ENCODE measurements at places on chromosomes 12 and 14. TPM values are rescaled to one million over a fixed set of nuclear protein-coding genes. Genes with fewer than 3 reads are reported as not detected.
A peak's percentile ranks its signal among the peaks of the same experiment; 100 is the strongest.

TMEM132D gene
- total RNA-seq: not detected

DNA sequence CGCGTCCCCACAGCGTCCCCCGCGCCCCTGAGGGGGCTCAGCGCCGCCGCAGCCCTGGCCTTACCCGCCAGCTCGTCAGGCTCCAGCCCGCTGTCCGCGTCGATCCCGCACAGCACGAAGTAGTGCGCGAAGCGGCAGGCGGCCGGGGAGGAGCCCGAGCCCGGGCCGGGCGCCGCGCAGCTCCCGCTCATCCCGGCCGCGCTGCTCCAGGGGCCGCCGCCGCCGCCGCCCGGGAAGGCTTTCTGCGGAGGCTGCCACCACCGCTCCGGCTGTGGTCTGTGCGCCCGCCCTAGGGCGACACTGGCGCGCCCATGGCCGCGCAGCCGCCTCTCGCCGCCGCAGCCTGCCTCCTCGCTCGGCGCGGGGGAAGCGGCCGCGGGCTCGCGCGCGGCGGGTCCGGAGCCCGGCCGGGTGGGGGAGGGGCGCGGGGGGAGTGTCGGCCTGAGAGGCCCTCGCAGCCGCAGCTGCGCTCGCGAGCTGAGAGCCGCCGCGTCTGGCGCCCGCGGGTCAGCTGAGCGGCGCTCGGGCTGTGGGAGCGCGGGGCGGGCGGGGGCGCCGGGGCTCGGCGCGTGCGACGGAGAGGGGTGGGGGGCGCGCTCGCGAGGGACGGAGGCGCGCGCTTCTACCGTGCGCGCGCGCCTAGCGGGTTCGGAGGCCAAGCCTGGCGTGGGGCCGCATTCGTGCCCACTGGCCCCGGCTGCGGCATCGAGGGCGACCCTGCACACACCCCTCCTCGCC is at the start of gene DENND5B:
DENND5B (minus strand) TSS at position 495 of the 738 bp plus-strand sequence; CDS start at position 191, 304 bp downstream.
- peak; percentile 78 for DNase-seq
- peaks cover 17% of the 10 kb centered on the region for H3K27me3 ChIP-seq
- H3K27ac ChIP-seq: peak within 1 kb of the TSS; percentile 78
- peak within 1 kb of the TSS; percentile 98 for H3K4me3 ChIP-seq
- peaks cover 13% of the 10 kb centered on the region for H3K36me3 ChIP-seq

GRCh38 chr12:102642199-102642598 is 161.8 kb upstream of the IGF1 start:
- H3K4me3 ChIP-seq: no peak overlapping the region
- H3K27me3 ChIP-seq: no peaks in the 10 kb centered on the region
- no peak overlapping the region for H3K27ac ChIP-seq
- H3K4me1 ChIP-seq: no peaks in the 10 kb centered on the region
- H3K36me3 ChIP-seq: no peaks in the 10 kb centered on the region

GRCh38 chr12:57135527-57136326 is 7.4 kb downstream of the LRP1 start:
- no peak for DNase-seq
- H3K27me3 ChIP-seq: peaks cover 25% of the 10 kb centered on the region
- no peak overlapping the region for H3K27ac ChIP-seq
- H3K4me1 ChIP-seq: peaks cover 35% of the 10 kb centered on the region

- peaks cover 9% of the 10 kb centered on the region for H3K27me3 ChIP-seq
- peak overlapping the region; percentile 47 for H3K4me3 ChIP-seq
- no peak for DNase-seq
- H3K36me3 ChIP-seq: peaks cover 46% of the 10 kb centered on the region
Observed at GRCh38 chr12:131789638-131790037, 38.6 kb upstream of the MMP17 start.

LETMD1 gene
- total RNA-seq: 32.8 TPM

DNA sequence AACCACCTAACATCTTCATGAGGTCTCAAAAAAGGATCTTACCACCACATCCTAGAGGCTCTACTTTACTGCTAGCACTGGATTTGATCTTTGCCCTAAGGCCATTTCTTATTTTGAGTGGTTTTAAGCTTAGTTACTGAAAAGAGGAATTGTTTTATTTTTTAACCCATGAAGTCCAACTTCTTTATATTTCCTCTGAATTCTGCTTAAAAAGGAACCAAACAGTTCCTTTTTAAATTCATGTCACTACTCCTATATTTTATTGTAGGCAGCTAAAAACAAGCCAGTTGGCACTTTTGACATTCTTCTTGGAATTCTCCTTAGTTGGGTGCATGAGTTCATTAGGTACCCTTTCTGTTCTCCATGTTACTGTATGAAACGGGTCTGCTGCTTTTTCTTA is 76.4 kb downstream of the FGD4 start:
- peaks cover 19% of the 10 kb centered on the region for H3K36me3 ChIP-seq
- peaks cover 6% of the 10 kb centered on the region for H3K27me3 ChIP-seq
- H3K27ac ChIP-seq: no peak overlapping the region
- no peak for DNase-seq
- no peak overlapping the region for H3K4me3 ChIP-seq
- no peaks in the 10 kb centered on the region for H3K4me1 ChIP-seq

- peaks cover 27% of the 10 kb centered on the region for H3K27me3 ChIP-seq
- H3K4me1 ChIP-seq: no peaks in the 10 kb centered on the region
- peak overlapping the region; percentile 88 for H3K27ac ChIP-seq
- peaks cover 29% of the 10 kb centered on the region for H3K36me3 ChIP-seq
Observed at GRCh38 chr14:105700622-105701288, 174.4 kb downstream of the TMEM121 start.

DNA sequence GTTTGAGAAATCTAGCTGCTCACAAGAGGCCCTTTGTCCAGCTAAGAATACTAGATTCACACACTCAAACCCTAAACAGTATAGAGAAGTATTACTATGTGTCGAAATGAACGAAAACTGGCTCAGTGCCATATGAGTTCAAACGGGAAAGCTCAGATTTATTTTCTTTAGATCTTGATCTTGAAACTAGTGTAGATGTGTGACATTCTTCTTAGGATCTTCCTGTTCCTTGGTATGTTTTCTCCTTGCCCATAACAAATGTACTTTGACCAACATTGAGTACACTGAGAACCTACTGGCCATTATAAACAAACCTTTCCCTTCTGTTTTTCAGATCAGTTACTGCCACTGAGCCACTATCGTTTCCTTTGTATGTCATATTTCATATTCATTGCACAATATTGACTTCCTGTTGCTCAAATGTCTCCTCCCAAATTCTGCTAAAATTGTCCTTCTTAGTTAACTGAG is 21.3 kb downstream of the MYBPC1 start:
- H3K4me1 ChIP-seq: no peaks in the 10 kb centered on the region
- no peaks in the 10 kb centered on the region for H3K27me3 ChIP-seq
- H3K4me3 ChIP-seq: no peak overlapping the region
- no peaks in the 10 kb centered on the region for H3K36me3 ChIP-seq

DNA sequence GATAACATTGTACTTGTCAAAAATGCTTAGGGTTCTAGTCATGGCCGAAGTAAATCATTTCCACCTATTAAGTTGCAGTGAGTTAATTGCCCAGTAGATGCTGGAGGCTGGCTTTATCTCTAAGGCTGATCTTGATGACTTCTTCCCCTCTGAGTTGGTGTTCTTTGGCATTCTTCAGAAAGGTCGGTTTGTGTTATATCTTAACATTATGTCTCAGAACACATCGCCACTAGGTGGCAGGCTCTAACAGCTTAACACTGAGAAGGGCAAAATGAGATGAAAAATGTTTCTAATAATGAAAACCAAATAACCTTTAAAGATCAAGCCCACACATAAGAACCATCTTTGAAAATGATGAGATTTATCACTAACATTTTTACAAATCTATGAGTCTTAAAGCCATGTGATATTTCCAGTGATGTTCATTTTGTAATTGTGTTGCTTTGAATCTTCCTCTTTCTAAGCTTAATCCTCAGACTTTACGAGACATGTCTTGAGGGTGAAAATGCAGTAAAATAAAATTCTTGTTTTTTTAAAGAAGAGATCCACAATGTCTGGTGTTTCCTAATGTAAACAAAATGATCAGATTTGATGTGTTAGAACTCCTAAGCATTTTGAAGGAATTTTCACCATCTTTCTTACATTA is 28.6 kb downstream of the SUDS3 start:
- peak; percentile 62 for DNase-seq
- H3K4me3 ChIP-seq: no peak overlapping the region
- peaks cover 29% of the 10 kb centered on the region for H3K36me3 ChIP-seq

DNA sequence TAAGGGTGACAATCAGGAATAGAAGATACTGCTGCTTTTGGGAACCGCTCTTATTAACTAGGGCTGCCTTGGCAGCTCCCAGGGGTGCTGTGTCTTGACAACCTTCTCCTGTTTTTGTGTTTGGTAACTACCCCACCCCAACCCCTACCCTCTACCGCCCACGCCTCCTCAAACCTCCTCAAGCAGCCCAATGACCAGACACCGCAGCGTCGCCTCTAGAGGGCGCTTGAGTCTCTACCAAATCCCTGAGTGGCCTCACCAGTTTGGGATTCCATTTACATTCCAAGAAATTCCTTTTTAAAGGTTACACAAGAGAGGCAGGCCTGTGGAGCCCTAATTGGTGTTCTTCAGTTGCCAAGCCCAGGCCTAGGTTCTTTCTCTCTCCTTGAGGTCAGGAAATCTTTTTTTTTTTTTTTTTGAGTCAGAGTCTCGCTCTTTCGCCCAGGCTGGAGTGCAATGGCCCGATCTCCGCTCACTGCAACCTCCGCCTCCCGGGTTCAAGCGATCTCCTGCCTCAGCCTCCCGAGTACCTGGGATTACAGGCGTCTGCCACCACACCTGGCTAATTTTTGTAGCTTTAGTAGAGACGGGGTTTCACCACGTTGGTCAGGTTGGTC is 72.4 kb upstream of the USP44 start:
- peak overlapping the region; percentile 30 for H3K27ac ChIP-seq
- H3K27me3 ChIP-seq: peaks cover 3% of the 10 kb centered on the region
- no peak overlapping the region for H3K4me3 ChIP-seq
- no peaks in the 10 kb centered on the region for H3K36me3 ChIP-seq
- no peaks in the 10 kb centered on the region for H3K4me1 ChIP-seq

DNA sequence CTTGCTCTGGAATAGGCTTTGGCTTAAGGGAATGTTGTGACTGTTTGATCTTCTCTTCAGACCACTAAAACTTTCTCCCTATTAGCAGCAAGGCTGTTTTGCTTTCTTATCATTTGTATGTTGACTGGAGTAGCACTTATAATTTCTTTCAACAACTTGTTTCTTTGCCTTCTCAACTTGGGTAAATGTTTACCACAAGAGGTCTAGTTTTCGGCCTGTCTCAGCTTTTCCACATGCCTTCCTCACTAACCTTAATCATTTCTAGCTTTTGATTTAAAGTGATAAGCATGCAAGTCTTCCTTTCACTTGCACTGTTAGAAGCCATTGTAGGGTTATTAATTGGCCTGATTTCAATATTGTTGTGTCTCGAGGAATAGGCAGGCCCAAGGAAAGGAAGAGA is 126.7 kb upstream of the AEBP2 start:
- DNase-seq: no peak
- H3K4me3 ChIP-seq: no peak overlapping the region
- H3K27me3 ChIP-seq: peaks cover 1% of the 10 kb centered on the region
- H3K27ac ChIP-seq: no peak overlapping the region
- H3K36me3 ChIP-seq: no peaks in the 10 kb centered on the region
- H3K4me1 ChIP-seq: no peaks in the 10 kb centered on the region

GRCh38 chr12:42483521-42483790 is 106.1 kb downstream of the PRICKLE1 start:
- DNase-seq: peak; percentile 51
- H3K27ac ChIP-seq: no peak overlapping the region
- peak overlapping the region; percentile 93 for H3K4me3 ChIP-seq
- peaks cover 13% of the 10 kb centered on the region for H3K27me3 ChIP-seq

DNA sequence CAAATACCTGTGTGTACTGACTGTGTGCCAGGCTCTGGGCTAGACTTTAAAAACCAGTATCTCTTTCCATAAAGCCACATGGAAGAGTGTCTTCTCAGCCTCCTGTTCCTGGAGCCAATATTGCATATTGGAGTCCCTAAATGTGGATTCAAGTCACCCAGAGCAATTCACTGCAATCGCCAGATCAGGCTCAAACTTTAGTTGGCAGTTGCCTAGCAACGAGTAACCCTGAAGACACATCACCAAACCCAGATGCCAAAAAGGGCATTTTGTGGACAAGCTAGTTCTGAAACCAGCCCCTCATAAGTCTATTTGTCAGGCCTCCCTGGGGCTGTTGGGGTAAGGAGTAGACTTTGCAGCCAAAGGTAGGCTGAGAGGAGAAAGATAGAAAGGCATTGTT is 13.7 kb downstream of the DPF3 start:
- H3K27me3 ChIP-seq: peaks cover 3% of the 10 kb centered on the region
- H3K4me3 ChIP-seq: no peak overlapping the region
- H3K36me3 ChIP-seq: no peaks in the 10 kb centered on the region
- no peak for DNase-seq
- H3K27ac ChIP-seq: no peak overlapping the region
- H3K4me1 ChIP-seq: peaks cover 13% of the 10 kb centered on the region

- DNase-seq: no peak
- H3K4me1 ChIP-seq: no peaks in the 10 kb centered on the region
- H3K36me3 ChIP-seq: peaks cover 9% of the 10 kb centered on the region
- no peak overlapping the region for H3K27ac ChIP-seq
- no peaks in the 10 kb centered on the region for H3K27me3 ChIP-seq
- H3K4me3 ChIP-seq: no peak overlapping the region
Observed at GRCh38 chr14:87967496-87967895, 25.5 kb downstream of the GALC start.

MIP gene
- total RNA-seq: 0.10 TPM

GRCh38 chr12:96500693-96501092 is 11.3 kb downstream of the CFAP54 start:
- H3K4me1 ChIP-seq: peaks cover 37% of the 10 kb centered on the region
- H3K4me3 ChIP-seq: no peak overlapping the region
- no peaks in the 10 kb centered on the region for H3K36me3 ChIP-seq
- DNase-seq: no peak
- H3K27me3 ChIP-seq: peaks cover 2% of the 10 kb centered on the region

DNA sequence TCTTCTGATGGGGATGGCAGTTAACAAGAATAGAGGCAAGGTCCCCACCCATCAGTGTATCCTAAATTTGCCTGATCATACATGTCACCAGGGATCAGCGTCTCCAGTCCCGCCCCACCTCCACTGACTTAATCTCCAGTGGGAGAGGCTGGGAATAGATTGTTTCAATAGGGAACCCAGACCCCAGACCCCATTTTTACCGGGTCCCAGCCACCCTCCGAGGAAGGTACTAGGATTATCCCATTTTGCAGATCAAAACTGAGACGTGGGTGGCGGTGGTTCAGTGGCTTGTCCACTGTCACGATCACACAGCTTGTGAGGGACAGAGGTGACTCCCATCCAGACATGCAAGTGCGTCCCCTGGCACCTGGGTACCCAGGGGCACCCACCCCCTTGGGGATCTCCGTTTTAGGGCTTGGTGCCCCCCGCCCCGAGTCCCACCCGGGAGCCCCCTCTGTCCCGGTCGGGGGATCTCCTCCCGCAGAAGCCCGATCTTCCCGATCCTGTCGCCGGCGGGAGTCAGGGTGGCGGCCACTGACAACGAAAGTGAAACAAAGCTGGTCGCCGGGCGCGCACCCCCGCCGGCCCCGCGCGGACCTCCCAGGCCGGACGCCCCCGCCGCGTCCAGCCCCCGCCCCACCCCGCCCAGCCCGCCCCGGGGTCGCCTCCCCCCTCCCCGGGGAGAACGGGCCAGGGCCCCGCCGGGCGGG is 523 bp downstream of the WSB2 start:
- H3K4me3 ChIP-seq: peak overlapping the region; percentile 97
- peaks cover 10% of the 10 kb centered on the region for H3K36me3 ChIP-seq
- peaks cover 24% of the 10 kb centered on the region for H3K27me3 ChIP-seq
- H3K4me1 ChIP-seq: peaks cover 51% of the 10 kb centered on the region
- DNase-seq: peak; percentile 45
- peak overlapping the region; percentile 96 for H3K27ac ChIP-seq

GRCh38 chr14:41558490-41558889 is 48.2 kb upstream of the LRFN5 start:
- H3K27me3 ChIP-seq: no peaks in the 10 kb centered on the region
- H3K4me1 ChIP-seq: peaks cover 8% of the 10 kb centered on the region
- no peaks in the 10 kb centered on the region for H3K36me3 ChIP-seq

FGF6 gene
- not detected for total RNA-seq
